HCT116 (cell line): ENCODE measurements at places on chromosomes 1 and 21. TPM values are rescaled to one million over a fixed set of nuclear protein-coding genes. Genes with fewer than 3 reads are reported as not detected.
A peak's percentile ranks its signal among the peaks of the same experiment; 100 is the strongest.

Gene CTSK
- 3.5 TPM for total RNA-seq

Gene TMEM82
- not detected for total RNA-seq

Gene HAX1
- 93.6 TPM for total RNA-seq

Gene PROX1
- total RNA-seq, result 0.22 TPM

GRCh38 chr1:103901072-103901471 lies 151.4 kb downstream of the AMY1C start:
- no peak for DNase-seq

- DNase-seq, result no peak
These were observed 749 bp upstream of the GLUL start for GRCh38 chr1:182392050-182393028.

GRCh38 chr1:43358121-43358745 lies 548 bp upstream of the CDC20 start:
- DNase-seq, result peak; percentile 49

- DNase-seq, result no peak
These were observed 14.7 kb downstream of the PDXK start for GRCh38 chr21:43733529-43734071.

- no peak for DNase-seq
These were observed 1.6 kb downstream of the CSF3R start for GRCh38 chr1:36481091-36481490.

GRCh38 chr1:246095443-246095842 lies 411.6 kb downstream of the SMYD3 start:
- DNase-seq, result no peak

DNA sequence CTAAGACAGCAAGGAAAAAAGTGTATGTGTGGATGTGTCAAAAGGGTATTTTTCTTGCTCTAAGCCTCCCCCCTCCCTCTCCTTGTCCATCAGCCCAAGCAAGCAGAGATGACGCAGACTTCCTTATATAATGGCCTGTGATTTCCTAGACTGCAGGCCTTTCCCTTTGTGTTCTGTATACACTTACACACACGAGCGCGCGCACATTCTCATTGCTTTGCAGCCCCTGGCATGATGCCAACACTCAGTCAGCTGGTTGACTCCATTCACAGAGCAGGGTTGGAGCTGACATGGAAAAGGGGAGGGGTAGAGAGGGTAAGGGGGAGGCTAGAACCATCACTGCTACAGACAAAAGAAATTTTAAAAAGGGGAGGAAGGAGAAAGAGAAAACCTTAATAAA lies 41.8 kb downstream of the GATAD2B start:
- DNase-seq, result no peak

DNA sequence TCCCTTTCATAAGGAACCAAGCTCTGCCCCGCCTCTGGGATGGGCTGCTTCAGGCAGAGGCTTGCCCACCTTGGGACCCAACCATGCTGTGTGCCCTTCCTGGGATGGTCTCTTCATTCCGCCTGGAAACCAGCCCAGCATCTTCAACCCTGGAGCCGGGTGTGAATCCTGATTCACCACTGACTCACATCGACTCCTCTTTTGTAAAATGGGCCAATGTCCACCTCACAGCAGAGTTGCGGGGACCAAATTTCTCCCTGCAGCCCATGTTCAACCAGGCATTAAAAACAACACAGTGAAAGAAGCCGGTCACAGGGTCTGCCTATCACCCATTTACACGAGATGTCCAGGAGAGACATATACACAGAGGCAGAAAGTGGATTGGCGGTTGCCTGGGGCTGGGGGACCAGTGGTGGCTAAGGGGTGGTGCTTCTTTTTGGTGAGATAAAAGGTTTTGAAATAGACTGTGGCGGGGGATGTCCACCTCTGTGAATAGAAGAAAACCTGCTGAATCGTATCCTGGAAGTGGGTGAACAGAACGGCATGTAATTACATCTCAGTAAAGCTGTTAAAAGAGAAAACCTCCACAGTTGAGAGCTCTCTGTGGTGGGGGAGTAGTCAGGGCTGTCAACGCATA lies 6.9 kb upstream of the GPR153 start:
- no peak for DNase-seq

DNA sequence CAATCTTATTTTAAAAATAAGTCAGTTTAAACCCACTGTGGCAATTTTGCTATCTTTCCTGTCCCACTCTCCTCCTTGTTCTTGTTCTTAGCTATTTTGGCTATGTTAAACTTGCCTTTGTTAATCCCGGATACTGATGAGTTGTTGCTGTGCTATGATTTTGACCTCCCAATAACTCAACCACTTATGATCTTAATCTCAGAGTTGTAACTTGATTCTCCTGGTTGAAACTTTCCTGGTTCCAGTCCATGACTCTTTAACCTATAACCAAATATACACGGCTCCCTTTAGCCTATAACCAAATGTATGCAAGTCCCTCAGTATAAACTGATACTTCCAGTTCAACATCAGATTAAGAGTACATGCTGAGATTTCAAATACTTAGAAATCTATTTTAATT lies 15.6 kb upstream of the ACADM start:
- no peak for DNase-seq

DNA sequence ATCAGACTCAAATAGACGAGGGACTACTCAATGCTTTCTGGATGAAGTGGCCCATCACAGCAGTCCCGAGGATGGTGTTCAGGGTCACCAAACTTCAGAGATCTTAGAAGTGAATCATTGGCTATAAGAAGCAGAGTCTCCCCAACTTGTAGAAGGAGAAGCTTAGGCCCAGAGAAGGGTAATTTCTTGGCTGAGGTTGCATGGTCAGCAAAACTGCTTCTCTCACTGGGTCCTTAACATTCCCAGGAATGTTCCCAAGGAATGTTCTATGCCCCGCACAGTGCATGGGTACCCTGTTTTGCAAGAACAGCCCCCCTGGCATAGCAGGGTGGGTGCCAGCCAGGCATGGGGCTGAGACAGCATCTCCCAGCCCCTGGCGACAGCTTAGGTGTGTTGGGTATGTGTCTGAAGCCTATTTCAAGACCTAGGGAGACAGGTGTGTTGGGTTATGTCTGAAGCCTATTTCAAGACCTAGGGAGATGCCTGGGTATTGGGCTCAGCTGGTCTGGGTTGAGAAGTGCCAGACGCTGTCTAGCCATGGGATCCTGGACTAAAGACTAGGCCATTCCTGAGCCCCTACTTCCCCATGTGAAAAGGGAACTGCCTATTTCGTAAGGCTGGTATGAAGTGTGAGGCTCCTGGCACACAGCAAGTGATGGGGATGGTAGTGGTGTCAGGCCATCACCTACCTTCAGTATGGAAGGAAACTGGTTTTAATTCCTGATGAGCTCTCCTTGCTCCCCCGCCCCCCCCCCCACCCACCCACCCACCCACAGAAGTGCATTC lies 26.1 kb downstream of the PADI6 start:
- no peak for DNase-seq

DNA sequence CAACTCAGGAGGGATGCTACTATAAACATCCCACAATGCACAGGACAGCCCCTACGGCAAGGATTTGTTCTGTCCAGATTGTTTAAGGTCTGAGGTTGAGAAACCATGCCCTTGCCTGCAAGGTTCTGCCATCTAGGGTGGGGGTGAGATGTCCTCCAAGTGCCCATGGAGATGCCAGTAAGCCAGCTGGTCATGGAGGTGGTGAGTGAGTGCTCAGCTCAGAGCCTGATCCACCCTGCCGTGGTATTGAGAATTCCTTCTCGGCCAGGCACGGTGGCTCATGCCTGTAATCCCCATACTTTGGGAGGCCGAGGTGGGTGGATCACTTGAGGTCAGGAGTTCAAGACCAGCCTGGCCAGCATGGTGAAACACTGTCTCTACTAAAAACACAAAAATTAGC lies 13.3 kb upstream of the CTRC start:
- no peak for DNase-seq

GRCh38 chr21:39654951-39655350 lies 42.2 kb downstream of the B3GALT5 start:
- DNase-seq, result no peak

DNA sequence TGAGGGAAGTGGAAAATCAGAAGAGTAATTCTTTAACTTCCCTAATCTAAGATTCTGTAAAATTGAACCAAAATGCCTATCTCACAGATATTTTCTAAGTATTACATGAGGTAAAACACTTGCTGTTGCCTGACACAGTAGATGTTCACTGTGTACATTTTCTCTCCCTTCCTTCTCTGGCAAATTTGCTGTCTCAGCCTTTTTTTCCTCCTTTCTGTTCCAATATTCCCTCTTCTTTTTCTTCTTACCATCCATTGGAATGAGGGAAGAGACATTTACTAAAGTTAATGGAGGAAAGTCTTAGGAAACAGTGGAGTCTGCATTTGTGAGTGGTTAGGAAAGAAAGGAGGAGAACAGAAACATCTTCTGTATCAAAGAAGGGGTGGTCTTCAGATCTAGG lies 239.9 kb downstream of the ZP4 start:
- no peak for DNase-seq

GRCh38 chr1:2080140-2080539 lies 29.9 kb downstream of the PRKCZ start:
- DNase-seq, result no peak

DNA sequence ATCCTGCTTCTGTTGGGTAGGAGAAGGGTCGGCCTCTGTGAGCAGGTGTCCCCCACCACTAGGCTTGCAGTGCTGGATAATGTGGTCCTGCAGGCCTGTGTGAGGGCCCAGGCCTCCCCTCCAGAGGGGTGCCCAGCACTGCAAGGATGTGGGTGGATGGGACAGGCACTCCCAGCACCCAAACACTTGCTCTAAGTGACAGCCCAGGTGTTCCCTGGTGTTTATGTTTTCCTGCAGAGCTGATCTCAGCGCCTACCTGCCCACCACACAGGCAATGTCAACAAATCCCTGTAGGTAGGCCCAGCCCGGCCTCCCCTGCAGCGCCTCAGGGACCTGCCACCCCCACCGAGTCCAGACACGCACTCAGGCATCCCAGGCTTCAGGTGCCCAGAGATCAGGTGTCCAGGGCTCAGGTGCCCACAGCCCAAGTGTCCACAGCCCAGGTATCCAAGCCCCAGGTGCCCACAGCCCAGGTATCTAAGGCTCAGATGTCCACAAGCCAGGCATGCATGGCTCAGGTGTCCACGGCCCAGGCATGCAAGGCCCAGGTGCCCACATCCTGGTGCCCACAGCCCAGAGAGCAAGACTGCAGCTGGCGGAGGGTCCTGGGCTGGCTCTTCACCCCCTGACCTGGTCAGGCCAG lies 59.2 kb downstream of the WNT9A start:
- DNase-seq, result no peak

DNA sequence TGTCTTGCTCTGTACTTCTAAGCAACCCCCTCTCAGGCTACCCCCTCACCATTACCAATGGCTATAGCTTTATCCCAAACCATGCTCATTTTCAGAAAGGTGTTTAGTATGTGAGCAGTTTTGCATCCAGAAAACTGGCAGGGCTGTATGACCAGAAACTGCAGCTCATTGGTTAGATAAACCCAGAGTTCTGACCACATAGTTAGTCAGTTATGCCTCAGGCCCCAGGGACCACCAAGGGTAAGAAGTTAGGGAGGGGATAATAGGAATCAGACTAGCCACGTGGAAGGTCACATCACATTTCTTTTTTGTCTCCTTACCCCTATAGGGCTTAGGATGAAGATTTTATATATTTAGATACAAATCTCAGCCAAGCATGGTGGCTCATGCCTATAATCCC lies 1.2 kb downstream of the ITGA10 start:
- no peak for DNase-seq

DNA sequence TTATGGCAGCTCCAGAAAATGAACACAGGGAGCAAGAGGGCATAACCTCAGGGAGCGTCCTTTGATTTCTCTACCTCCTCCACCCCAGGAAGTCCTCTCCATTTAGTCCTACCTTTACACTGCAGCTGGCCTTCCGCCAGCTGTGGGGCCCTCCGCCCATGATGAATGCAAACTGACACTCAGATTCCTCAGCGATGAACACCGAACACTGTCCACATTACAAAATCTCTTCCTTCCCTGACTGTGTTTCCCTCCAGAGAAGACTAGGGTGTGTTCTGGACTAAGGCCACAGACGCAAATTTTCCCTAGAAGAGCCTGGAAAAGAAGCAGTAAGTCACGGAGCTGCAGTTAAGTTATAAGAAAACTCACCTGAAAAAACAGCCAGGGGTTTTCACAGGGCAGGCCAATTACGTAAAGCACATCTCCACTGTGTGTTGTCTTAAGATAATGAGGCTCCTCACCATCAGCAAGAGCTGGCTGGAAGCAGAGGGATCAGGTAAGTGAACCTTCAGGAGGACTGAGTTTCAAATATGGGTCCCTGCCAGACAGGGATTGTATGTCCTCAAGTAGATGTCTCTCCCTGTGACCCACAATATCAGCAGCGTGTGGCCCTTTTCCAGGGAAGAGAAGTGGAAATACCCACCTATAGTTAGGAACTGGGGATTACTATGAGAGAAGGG lies 46.3 kb upstream of the ATP1B1 start:
- no peak for DNase-seq

GRCh38 chr1:114164840-114165543 lies 11.3 kb upstream of the SYT6 start:
- DNase-seq, result no peak

DNA sequence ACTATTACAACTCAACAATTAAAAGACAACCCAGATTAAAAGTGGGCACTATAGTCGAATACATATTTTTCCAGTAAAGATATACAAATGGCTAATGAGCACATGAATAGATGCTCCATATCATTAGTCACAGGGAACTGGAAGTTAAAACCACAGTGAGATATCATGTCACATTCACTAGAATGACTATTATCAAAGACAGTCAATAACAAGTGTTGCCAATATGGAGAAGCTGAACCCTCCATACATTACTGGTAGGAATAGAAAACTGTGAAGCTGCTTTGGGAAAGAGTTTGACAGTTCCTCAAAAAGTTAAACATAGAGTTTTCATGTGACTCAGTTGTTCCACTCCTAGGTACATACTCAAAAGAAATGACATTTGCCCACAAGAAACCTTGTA lies 30.6 kb upstream of the MRPS6 start:
- no peak for DNase-seq

DNA sequence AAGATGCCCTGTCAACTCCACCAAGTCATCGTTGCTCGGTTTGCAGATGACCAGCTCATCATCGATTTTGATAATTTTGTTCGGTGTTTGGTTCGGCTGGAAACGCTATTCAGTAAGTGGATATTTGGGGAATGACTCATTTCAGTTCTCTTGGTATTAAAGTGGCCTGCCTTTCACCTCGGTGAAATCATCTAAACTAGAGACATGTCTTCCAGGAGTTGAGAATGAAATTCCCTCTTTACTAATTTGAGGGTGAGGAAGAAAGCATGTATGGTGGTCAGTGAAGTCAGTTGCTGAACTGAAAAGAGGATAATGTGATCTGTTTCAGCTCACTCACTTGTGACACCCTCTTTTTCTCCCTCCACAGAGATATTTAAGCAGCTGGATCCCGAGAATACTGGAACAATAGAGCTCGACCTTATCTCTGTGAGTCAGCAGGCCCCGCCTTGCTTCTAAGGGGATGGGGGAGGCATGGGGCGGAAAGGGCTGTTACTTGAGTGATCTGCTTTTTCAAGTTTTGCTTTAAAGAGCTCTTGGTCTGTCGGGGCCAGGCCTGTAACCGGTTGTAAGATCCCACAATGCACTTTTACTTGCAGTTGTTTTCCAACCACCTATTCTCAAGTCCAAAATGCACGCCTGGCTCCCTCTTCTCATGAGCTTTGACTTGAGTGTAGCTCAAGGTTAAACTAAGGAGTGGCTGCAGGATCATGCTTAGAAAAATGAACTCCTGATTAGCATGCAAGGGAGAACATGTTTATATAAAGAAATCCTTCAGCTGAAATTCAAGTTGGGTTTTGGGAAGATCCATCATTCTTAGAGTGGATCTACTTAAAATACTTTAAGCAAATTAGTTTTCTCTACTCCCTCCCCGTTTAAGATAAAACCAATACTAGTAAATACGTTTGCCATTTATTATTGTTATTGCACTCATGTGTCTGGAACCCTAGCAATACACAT lies 59.8 kb downstream of the CAPN2 start:
- peak; percentile 80 for DNase-seq
